Stimulated activated CD4-positive, alpha-beta T cell treated with anti-CD3 and anti-CD28 coated beads, Interleukin-15, amount 100 ng/mL, for 48 hours (primary cell): ENCODE measurements at places on chromosomes 12 and 14.

GRCh38 chr12:11771356-11771755, 121.9 kb downstream of the ETV6 start:
- no peak for DNase-seq

DNA sequence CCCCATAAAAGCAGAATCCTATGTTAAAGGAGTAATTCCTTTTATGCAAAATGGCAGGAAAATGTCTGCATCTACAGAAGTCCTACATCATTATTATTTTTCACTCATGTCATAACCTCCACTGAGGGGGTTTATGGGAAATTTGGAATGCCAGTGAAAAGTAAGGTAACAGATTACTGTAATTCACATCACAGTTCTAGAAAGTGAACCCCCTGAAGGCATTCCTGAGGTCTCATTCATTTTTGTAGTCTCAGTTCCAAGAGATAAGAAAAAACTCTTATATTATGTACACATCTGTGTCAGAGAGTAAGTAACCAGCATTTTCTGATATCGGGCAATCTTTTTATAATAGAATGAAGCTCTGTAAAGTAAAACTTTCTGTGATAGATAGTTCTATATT, 28.8 kb upstream of the BCAT1 start:
- no peak for DNase-seq

GRCh38 chr12:98635657-98636323, 8.8 kb downstream of the IKBIP start:
- no peak for DNase-seq

DNA sequence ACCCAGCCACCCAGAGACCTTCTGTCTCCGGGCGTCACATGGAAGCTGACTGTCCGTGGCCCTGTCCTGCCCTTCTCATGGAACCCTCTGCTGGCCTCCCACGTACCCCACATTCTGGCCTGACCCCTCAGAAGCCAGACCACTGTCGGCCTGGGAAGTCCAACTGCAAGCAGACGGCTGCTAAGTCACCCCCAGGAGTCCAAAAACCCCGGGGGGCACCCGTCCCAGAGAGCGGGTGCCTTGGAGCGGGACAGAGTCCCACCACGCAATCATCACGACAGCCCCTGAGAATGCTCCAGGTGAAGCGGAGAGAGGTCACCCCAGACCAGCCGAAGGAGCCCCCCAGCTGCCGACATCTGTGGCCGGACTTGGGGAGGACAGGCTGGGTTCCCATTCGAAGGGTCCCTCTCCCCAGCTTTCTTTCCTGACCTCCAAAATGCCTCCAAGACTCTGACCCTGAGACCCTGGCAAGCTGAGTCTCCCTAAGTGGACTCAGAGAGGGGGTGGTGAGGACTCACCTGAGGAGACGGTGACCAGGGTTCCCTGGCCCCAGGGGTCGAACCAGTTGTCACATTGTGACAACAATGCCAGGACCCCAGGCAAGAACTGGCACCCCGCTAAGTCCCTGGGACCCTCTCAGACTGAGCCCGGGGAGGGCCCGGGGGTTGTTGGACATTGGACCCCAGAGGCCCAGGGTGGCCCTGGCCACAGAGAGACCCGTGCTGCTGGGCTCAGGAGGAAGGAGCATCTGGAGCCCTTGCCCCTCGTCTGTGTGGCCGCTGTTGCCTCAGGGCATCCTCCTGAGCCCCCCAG, 337.1 kb downstream of the TMEM121 start:
- DNase-seq, result no peak

GRCh38 chr12:56631790-56632700, 1.9 kb upstream of the BAZ2A start:
- DNase-seq, result no peak

DNA sequence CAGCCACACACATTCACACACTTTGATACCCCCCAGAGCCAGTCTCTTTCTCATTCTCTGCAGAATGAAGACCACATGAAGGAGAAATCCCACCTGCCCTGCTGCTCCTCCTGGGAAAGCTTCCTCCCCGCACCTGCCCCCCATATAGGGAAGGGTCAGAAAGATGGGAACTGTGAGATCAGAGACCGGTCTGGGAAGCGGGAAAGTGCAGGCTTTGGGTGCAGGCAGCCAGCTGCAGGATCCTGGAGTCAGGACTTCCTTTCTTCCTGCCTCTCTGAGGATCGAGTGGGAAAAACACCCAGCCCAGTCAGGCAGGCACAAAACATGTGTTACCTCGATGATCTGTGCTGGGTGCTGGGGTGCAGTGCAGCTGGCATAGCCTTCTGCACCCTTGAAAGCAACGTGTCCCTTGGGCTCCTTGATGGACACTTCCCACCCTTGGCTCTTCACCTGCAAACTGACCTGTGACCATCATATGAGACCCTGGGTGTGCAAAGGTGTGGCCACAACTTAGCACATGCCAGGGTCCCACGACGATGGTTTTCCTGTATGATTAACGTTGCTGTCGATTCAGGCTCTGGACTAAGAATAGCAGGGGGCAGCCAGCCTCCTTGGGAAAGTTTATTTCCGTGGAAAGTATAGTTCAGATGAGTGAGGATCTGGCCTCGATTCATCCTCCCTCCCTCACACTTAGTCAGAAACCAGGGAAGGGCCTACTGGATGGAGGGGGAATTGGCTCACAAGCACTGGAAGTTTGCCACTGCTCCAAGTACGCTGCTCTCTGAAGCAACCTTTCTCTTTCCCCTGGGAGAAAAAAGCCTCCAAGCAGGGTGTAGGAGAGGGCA, 105.4 kb upstream of the MED13L start:
- DNase-seq, result no peak

- no peak for DNase-seq
Measured at GRCh38 chr14:104320611-104321086, 182.3 kb downstream of the KIF26A start.

GRCh38 chr14:67413806-67414769, 2.1 kb upstream of the PLEK2 start:
- no peak for DNase-seq

GRCh38 chr12:40953076-40953475, 235.0 kb upstream of the PDZRN4 start:
- DNase-seq, result no peak

DNA sequence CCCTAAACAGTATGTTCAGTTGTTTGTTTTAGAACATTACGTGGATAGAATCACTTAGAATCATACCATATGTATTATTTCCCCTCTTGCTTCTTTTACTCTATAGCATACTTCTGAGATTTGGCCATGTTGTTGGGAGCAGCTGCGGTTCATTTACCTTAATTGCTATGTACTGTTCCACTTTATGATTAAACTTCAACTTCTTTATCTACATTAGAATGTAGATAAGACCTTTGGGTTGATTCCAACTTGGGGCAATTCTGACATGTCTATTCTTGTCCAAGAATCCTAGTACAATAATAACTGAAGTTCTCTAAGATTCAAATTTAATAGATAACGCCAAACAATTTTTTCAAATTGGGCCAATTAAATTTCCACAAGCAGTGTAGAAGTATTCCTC, 80.7 kb downstream of the GRIN2B start:
- DNase-seq, result no peak

DNA sequence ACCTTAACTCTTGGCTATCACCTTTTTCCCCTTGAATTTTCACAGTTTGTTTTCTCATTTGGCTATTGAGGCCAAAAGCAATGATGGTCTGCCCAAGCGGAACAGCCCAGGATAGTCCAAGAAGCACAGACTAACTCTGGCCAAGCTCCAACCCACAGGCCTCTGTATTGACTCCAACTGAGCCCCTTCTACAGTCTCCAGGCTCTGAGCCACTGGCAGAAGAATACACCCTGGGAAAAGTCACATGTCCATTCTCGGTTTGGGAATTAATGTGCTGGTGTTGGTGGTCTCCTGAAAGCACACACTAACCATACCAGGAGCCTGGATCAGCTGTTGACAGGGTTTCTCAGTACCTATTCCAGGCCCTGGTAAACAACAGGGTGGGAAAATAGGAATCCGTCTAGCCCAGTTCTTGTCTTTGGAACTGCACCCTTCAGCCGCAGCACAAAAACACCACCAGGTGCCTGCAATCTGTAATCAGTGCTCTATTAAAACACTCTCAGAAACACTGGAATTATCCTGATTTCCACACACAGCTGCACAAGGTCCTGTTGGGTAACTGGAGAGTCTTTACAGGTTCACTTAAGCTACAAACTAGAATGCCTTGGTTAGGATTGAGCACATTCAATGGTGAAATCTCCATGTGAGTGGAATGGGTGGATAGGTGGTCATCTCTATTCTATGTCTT, 63.6 kb downstream of the STXBP6 start:
- no peak for DNase-seq
